ENCODE measurements at places on chromosomes 11 and 22.

GRCh38 chr22:27791159-27791858 lies 10.2 kb downstream of the MN1 start:
- no peak for DNase-seq

DNA sequence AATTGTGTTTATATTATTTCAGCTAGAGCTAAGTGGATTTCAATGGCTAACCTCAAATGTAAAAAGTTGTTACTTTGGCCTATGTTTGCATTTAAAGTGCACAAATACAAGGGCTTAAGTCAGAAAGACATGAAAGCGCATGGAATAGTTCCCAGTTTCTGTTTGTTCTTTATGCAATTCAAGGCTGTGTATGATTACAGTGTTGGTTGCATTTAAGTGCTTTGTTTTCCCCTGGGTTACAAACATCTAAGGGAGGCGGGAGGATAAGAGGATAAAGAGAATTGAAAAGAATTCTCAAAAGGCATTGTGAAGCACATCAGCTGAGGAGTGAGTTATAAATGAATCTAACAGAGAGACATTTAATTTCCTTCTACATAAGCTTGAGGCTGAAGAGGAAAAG lies 453.4 kb downstream of the NTM start:
- no peak for DNase-seq

GRCh38 chr11:86279747-86280146 lies 22.3 kb upstream of the HIKESHI start:
- no peak for DNase-seq

GRCh38 chr11:61113201-61113600 lies 10.9 kb downstream of the CD5 start:
- DNase-seq = no peak

DNA sequence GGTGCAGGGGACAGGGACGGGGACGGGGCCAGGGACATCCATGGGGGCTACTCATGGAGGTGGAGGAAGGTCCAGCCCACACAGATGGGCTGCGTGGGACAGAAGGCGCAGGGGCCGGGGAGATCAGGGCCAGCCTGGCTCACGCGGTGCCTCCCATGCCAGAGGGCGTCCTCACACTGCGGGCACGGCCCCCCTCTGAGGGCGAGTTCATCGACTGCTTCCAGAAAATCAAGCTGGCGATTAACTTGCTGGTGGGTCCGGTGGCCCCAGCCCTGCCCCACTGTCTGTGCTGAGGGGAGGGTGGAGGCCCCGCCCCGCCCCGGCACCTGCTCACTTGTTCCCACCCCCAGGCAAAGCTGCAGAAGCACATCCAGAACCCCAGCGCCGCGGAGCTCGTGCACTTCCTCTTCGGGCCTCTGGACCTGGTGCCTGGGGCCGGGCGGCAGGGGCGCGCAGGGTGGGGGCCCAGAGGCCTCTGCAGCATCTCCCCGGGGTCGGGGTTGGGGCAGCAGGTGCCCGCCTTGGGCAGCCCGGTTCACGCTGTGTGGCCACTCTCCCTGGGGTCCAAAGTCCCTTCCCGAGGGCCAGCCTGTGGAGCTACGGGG lies 15.8 kb downstream of the EPS8L2 start:
- DNase-seq = no peak

DNA sequence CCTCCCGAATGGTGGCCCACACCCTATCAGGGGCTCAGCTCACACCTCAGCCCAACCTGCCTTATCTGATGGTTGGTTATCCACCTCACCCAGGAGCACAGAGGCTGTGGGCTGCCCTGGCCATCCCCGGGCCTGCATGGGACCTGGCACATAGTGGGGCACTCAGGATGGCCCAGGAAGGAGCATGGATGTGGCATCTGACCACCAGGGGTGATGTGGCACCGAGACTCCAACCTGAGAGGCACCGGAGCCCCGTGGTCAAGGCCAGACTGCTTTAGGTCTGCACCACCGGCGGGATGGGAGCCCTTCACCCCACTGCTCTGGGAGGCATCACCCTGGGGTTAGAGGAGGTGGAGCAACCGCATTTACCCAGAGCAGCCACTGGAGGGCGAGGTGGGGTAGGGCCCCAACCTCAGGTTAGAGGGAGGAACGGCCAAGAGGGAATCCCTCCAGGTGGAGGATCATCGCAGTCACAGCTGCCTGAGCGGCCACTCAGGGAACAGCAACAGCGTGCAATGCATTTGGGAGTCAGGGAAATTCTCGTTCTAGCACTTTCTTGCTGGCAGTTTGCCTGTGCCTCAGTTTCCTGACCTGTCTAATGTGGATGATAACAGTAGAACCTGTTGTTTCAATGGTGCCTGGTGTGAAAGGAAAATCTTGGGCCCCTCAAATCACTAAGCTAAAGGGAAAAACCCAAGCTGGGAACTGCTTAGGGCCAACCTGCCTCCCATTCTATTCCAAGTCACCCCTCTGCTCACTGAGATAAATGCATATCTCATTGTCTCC lies 52.9 kb upstream of the CARS1 start:
- DNase-seq = peak; percentile 80

DNA sequence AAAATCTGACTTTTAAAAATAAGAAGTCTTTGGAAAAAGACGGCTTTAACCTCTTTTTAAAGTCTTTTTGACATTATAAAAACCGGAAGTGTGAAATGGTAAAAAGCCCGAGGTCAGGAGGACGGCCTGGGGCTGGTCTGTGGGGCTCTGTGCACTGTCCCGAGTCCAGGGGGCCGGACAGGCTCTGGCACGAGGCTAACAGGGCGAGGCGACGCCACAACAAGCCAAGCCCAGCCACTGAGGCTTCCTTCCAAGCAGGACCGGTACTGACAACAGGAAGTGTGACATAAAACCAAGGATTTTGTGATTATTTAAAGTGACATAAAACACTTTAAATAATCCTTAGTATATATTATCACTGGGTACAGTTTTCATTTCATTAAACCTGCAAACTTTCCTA lies 39.2 kb downstream of the BRD1 start:
- peak; percentile 75 for DNase-seq

GRCh38 chr22:45769569-45770210 lies 98.1 kb downstream of the ATXN10 start:
- DNase-seq = no peak

DNA sequence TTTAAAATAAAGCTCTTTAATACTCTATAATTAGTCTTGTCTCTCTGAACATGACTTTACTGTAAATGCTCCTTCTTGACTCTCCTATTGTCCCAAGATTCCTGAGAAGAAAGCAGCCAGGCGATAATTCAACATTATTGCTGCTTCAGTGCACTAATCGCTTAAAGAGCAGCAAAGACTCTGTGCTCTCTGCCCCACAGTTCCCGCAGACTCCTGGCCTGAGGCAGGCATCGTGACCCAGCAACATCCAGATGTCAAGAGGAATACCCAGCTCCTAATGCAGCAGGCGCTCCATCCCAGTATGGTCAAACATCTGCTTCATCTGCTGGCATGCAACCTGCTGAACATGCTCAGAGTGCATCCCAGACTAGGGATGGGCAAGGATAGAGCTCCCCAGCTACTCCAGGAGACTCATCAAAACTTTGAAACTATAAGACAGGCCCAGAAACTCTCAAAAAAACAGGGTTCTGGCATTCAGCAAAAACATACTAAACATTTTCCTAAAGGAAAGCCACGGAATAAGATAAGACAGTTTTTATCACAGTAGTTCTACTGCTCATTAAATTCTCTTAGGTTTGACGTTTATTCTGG lies 270.0 kb downstream of the SOX6 start:
- DNase-seq = no peak

GRCh38 chr11:45901626-45902025 lies 5.4 kb downstream of the FREY1 start:
- no peak for DNase-seq

- DNase-seq = no peak
These were observed 2.7 kb upstream of the SREBF2 start for GRCh38 chr22:41830174-41830573.

- no peak for DNase-seq
These were observed 19.7 kb upstream of the FIBIN start for GRCh38 chr11:26974069-26974783.

DNA sequence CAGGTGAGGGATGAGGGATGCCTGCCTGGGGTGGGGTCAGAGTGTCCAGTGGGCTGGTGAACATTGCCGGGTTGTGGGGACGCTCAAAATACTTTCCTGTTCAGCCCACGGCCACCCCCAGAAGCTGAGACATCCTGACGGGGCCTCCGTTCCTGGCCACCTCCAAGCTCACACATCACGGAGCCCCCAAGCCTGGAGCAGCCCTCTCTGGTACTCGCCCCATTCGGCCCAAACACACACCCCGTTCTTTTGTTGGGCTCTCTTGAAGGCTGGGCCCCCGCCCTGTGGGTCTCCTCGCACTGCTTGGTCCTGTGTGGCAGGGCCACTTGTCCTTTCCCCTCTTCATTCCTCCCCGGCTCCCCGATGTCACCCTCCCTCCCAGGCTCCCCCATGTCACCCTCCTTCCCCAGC lies 442.6 kb downstream of the TBC1D22A start:
- no peak for DNase-seq

DNA sequence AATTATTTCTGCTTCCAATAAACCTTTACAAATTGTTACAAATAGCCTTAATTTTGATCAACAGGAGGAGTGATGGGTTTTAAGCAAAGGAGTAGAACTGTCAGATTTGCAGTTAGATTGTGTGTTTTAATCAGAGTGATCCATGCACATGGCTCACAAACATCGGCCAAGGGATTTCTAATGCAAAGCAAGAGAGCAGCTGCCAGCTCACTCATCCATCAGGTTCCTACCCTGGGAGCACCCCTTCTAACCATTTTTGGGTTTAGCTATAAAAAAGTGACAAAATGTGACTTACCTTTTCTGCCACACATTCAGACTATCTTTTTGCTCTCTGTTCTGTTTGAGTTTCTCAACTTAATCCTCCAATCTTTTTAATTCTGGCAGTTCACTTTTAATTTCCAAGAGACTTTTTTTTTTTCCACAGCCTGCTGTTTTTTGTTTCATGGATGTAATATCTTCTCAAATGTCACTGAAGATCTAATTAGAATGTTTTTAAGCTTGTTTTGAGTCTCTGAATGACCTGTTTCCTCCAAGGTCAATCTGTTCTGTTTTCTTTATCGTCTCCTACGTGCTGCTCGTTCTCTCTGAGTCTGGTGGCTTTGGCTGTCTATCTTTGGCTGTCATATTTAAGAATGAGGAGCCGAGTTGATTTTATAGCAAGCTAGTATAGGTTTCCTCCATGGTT lies 6.0 kb downstream of the IZUMO1R start:
- no peak for DNase-seq
